ENCODE measurements at places on chromosomes 2 and 18.

DNA sequence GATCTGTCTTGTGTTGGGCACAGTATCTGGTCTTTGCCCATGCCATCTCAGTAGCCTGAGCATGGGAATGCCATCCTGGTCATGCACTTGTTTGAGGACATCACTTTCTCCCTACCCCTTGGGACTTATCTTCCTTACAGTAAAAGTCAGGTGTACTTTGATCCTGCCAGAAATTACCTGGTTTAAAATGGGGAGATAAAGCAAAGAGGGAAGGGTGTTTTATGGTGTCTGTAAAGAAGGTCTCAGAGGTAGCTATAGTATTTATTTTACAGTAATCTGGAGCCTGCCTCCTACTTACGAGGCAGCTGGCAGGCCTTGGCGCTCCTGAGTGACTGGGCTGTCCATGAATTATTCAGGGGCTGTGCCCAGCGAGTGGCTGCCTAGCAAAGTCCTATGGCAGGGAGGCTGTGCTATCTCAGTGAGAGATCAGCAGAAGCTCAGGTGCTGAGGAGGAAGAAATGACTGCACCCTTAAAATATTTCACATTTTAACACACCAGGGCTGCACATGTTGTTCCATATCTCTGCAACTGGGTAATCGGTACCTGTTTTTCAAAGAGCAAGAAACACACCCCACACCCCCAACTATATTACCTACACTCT lies 93.9 kb downstream of the SPTBN1 start:
- no peak overlapping the region for H3K27ac ChIP-seq
- peaks cover 6% of the 10 kb centered on the region for H3K4me1 ChIP-seq
- no peaks in the 10 kb centered on the region for H3K36me3 ChIP-seq
- DNase-seq = no peak
- H3K4me3 ChIP-seq = no peak overlapping the region

DNA sequence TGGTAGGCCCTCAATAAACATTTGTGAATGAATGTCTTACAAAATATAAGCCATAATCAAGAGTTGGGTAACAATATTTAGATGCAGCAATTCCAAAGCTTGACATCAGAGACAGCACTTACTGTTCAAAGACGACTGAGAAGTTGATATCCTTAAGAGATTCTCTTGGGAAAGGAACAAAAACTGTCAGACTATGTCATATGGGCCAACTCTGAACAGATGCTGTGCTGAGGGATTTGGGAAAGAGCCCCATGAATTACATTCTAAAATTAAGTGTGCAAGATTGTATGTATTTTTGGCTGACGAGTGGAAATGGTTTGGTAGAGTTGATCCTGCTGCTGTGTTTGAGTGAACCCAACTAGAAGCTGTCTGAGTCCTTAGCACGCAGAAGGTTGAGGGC lies 250.7 kb upstream of the LINC00305 start:
- no peak overlapping the region for H3K4me3 ChIP-seq
- no peaks in the 10 kb centered on the region for H3K27me3 ChIP-seq
- H3K27ac ChIP-seq = no peak overlapping the region

- no peak for DNase-seq
- no peak overlapping the region for H3K27ac ChIP-seq
- no peaks in the 10 kb centered on the region for H3K36me3 ChIP-seq
- no peaks in the 10 kb centered on the region for H3K27me3 ChIP-seq
Measured at GRCh38 chr2:97913846-97914245, 81.9 kb downstream of the TMEM131 start.

DNA sequence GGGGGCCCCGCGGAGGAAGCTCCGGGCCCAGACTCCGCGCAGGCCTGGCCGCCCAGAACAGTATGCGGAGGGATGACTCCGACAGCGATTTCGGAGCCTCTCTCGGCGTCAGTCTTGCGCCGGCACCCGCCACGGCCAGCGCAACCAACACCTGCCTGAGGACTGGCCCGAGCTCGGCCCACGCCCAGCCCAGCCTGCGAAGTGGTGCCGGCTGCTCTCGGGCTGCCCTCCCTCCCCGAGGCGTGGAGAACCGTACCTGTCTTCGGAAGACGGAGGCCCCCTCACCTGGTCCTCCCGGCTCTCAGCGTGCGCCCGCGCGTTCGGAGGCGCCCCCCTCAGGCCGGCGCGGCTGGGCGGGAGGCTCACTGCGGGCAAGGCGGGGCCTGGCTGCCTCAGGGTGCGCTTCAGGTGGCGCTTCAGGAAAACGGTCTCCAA lies at the start of gene M1AP:
M1AP (minus strand) TSS at position 322 of the 435 bp plus-strand sequence. CDS start 8,055 bp downstream, outside the sequence.
- H3K4me3 ChIP-seq = peak within 1 kb of the TSS; percentile 67
- no peaks in the 10 kb centered on the region for H3K27me3 ChIP-seq
- H3K27ac ChIP-seq = no peak within 1 kb of the TSS
- no peak for DNase-seq
- peaks cover 1% of the 10 kb centered on the region for H3K4me1 ChIP-seq

GRCh38 chr2:224976629-224977525 lies 65.4 kb downstream of the DOCK10 start:
- H3K27me3 ChIP-seq = no peaks in the 10 kb centered on the region
- DNase-seq = no peak
- H3K27ac ChIP-seq = no peak overlapping the region
- no peaks in the 10 kb centered on the region for H3K36me3 ChIP-seq

- H3K36me3 ChIP-seq = no peaks in the 10 kb centered on the region
- no peaks in the 10 kb centered on the region for H3K27me3 ChIP-seq
- no peak for DNase-seq
- H3K27ac ChIP-seq = no peak overlapping the region
- no peak overlapping the region for H3K4me3 ChIP-seq
- H3K4me1 ChIP-seq = no peaks in the 10 kb centered on the region
Measured at GRCh38 chr2:108271691-108272253, 16.9 kb upstream of the SULT1C2 start.

DNA sequence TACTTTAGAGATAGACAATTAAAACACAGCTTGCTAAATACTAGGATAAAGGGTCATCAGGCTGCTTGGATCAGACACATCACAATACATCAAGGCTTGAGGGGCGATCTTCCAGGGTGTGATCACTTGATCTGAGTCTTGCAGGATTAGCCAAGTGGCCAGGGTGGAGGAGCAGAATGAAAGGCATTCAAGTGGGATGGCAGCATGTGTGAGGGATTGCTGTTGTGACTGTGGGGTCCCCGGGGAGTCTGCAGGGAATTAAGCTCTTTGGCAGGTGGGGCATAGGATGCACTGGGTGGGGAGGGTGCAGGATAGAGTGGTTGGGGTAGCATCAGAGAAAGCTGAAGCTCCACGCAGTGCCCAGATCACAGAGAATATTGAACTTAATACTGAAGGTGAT lies 58.0 kb upstream of the TMEM163 start:
- no peak overlapping the region for H3K4me3 ChIP-seq
- H3K27me3 ChIP-seq = no peaks in the 10 kb centered on the region
- DNase-seq = no peak
- H3K27ac ChIP-seq = no peak overlapping the region
- H3K4me1 ChIP-seq = peaks cover 10% of the 10 kb centered on the region

- no peaks in the 10 kb centered on the region for H3K36me3 ChIP-seq
- no peak overlapping the region for H3K4me3 ChIP-seq
- no peak for DNase-seq
- H3K4me1 ChIP-seq = no peaks in the 10 kb centered on the region
- no peak overlapping the region for H3K27ac ChIP-seq
Measured at GRCh38 chr2:30971231-30972025, 164.2 kb upstream of the CAPN13 start.

DNA sequence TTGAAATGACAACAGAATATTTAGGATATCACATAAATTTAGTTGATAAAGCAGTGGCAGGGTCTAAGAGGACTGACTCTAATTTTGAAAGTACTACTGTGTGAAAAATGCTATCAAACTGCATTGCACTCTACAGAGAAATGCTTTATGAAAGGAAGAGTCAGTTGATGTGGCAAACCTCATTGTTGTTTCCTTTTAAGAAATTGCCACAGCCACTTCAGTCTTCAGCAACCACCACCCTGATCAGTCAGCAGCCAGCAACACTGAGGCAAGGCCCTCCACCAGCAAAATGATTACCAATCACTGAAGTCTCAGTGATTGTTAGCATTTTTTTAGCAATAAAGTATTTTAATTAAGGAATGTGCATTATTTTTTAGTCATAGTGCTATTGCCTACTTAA lies 488.7 kb upstream of the SLC39A10 start:
- no peaks in the 10 kb centered on the region for H3K4me1 ChIP-seq
- H3K36me3 ChIP-seq = no peaks in the 10 kb centered on the region
- H3K27me3 ChIP-seq = no peaks in the 10 kb centered on the region
- no peak for DNase-seq

DNA sequence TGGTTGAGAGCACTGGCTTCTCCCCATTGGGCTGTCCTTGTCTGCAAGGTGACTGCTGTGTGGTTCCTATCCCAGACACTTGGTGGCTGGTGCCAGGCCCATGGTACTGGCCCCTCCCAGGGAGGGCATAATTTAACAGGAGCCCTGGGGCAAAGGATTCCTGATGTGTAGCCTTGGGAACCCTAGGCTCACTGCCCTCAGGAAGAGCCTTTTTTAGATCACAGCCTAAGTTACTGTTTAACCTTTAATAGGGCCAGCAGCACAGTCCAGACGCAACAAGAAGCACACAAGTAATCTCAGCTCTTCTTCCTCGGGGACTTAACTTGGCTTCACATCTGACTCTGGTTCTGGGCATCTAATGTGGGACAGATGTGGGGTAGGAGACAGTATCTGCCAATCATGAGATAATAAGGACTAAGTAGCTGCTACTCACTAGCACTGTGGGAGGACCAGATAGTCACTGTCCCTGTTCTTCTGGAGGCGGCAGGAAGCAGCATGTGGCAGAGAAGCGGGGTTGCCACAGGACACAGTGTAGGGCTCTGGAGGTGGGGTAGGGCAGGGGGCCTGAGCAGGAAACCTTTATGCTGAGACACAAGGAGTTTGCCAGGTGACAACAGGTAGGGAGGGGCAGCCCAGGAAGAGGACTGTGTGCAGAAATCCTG lies 136.3 kb downstream of the TMEM17 start:
- H3K36me3 ChIP-seq = peaks cover 4% of the 10 kb centered on the region
- H3K4me1 ChIP-seq = no peaks in the 10 kb centered on the region
- DNase-seq = no peak
- H3K27ac ChIP-seq = no peak overlapping the region
- no peaks in the 10 kb centered on the region for H3K27me3 ChIP-seq
- H3K4me3 ChIP-seq = no peak overlapping the region

GRCh38 chr18:58264840-58265239 lies 220.8 kb downstream of the NEDD4L start:
- no peak overlapping the region for H3K27ac ChIP-seq
- H3K4me1 ChIP-seq = peaks cover 1% of the 10 kb centered on the region
- no peak for DNase-seq
- no peaks in the 10 kb centered on the region for H3K36me3 ChIP-seq

- H3K4me3 ChIP-seq = peak overlapping the region; percentile 41
- peaks cover 14% of the 10 kb centered on the region for H3K4me1 ChIP-seq
- no peak overlapping the region for H3K27ac ChIP-seq
Measured at GRCh38 chr2:72146347-72147302, 1.0 kb downstream of the CYP26B1 start.

- no peak for DNase-seq
- H3K36me3 ChIP-seq = no peaks in the 10 kb centered on the region
- H3K27me3 ChIP-seq = no peaks in the 10 kb centered on the region
- H3K4me3 ChIP-seq = no peak overlapping the region
Measured at GRCh38 chr2:162390801-162391200, 46.9 kb downstream of the GCA start.

- H3K4me3 ChIP-seq = no peak overlapping the region
- no peaks in the 10 kb centered on the region for H3K27me3 ChIP-seq
- no peaks in the 10 kb centered on the region for H3K4me1 ChIP-seq
- no peak for DNase-seq
Measured at GRCh38 chr2:58120626-58121229, 74.1 kb downstream of the VRK2 start.

DNA sequence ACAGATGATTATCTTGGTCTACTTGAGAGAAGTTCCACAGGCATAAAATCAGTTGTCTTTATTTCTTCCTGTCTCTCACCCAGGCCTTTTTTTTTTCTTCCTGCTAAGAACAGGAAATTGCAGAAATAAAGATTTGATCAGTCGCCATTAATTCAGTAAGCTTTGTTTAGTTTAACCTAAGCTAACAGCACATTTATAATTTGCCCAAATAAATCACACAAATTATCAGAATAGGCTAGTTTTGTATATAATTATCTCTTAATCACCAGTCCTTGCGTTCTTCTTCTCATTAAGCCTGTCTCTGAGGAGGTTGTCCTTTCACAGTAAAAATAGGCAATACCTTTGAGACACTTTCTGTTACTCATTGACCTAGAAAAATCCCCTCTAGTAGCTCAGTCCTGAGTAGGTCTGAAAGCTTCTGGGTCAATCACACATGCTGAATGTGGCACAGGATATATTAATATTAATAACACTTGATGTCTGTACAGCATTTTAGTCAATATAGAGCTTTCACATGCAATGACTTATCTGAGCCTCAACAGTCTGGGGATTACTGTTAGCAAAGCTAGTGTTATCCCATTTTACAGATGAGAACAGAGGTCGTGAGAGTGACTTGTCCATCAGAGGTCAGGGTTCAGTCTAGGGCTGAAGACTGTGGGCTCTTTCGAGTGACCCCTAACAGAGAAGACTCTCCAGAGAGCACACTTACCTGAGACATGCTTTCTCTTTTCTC lies 11.2 kb upstream of the STK17B start:
- H3K4me3 ChIP-seq = no peak overlapping the region
- no peaks in the 10 kb centered on the region for H3K36me3 ChIP-seq
- DNase-seq = no peak

GRCh38 chr2:151002959-151003600 lies 258.6 kb downstream of the RBM43 start:
- no peaks in the 10 kb centered on the region for H3K27me3 ChIP-seq
- no peak overlapping the region for H3K27ac ChIP-seq
- H3K4me3 ChIP-seq = no peak overlapping the region
- H3K36me3 ChIP-seq = no peaks in the 10 kb centered on the region
- H3K4me1 ChIP-seq = no peaks in the 10 kb centered on the region

DNA sequence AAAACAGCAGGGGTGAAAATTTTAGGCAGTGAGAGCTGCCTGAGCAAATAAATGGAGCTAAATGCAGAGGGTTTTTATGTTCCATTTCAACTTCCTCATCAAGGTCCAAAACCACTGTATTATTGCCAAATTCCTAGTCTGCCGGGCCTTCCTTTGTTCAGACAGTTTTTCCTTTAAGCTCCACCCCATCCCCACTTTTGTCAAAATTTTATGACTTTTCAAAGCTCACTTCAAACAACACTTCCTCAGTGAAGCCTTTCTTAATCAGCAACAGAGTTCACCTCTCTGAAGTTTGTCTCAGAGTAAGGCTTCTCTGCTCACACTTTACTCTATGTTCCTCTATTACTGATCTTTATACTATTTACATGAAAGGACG lies 81.3 kb downstream of the CERKL start:
- no peak overlapping the region for H3K4me3 ChIP-seq
- no peaks in the 10 kb centered on the region for H3K4me1 ChIP-seq
- no peak overlapping the region for H3K27ac ChIP-seq
- DNase-seq = no peak
- no peaks in the 10 kb centered on the region for H3K27me3 ChIP-seq

- H3K4me3 ChIP-seq = no peak overlapping the region
- no peaks in the 10 kb centered on the region for H3K27me3 ChIP-seq
- no peaks in the 10 kb centered on the region for H3K36me3 ChIP-seq
- H3K27ac ChIP-seq = no peak overlapping the region
Measured at GRCh38 chr2:126808929-126809328, 89.8 kb upstream of the TEX51 start.

All from iPS DF 6.9 (cell line).